Ureter (tissue), 1 donor: ENCODE measurements at places on chromosomes 3 and 15. TPM values are rescaled to one million over a fixed set of nuclear protein-coding genes. Genes with fewer than 3 reads are reported as not detected.
A peak's percentile ranks its signal among the peaks of the same experiment; 100 is the strongest.

SHQ1 gene
- total RNA-seq = 31.4 TPM

MUC20 gene
- 84.4 TPM for total RNA-seq

UBL7 gene
- total RNA-seq = 26.7 TPM

PLCH1 gene
- 7.8 TPM for total RNA-seq

DNA sequence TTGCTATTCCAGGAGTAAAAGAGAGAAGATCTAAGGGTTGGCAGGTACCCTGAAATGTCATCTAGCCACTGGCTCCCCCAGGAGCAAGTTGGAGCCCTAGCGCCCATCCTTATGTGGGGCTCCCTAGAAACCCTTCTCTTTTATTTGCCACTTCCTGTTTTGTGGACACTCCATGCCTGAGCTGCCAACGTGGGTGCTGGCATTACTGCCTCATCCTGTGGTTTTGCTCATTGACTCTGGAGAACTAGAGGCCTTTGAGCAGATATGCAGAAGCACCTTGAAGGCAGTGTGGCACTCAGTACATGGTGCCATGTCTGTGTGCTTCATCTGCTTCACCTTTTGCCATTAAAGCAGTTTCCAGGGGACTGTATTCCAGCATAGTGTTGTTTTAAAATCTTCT, 8.1 kb downstream of the EDEM1 start:
- DNase-seq = no peak

DNA sequence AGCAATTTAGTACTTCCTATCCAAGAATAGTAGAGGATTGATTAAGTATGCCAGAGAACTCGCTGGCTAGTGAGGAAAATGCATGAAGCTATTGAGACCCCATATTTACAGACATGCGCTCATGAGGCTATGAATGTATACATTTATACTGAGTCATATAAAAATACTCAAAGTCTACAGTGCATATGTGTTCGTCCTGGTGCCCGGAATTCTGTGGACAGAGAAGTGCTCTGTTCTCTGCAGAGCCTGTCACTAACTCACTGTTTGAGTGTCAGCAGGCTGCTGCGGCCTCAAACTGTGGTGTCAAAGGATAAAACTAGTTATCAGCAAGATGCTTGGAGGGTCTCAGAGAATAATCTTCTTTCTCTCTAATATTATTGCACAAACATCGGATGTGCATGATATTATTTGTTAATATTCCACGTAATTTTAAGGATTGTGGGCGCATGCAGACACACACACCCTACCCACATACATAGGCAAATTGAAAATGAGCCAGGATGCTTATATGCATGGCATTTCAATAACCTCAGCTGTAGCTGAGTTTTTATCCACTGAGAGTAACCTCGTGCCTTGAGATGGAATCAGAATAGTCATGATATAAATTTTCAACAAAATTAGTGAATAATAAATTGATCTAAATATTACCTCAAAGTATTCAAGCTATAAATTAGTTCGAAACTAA, 50.0 kb upstream of the TSC22D2 start:
- no peak for DNase-seq

GRCh38 chr15:80977627-80978036, 12.0 kb downstream of the MESD start:
- peak; percentile 62 for DNase-seq

GRCh38 chr3:100871306-100871705, 121.9 kb downstream of the ABI3BP start:
- no peak for DNase-seq
